ENCODE measurements at places on chromosomes 5 and 9. TPM values are rescaled to one million over a fixed set of nuclear protein-coding genes. Genes with fewer than 3 reads are reported as not detected.

- H3K4me1 ChIP-seq: no peaks in the 10 kb centered on the region
- no peak for DNase-seq
- no peaks in the 10 kb centered on the region for H3K27me3 ChIP-seq
- no peak overlapping the region for H3K27ac ChIP-seq
- no peak overlapping the region for H3K4me3 ChIP-seq
Observed at GRCh38 chr5:33465120-33465519, 24.4 kb downstream of the TARS1 start.

- no peaks in the 10 kb centered on the region for H3K27me3 ChIP-seq
- H3K4me3 ChIP-seq: no peak overlapping the region
- H3K4me1 ChIP-seq: no peaks in the 10 kb centered on the region
- peak overlapping the region; percentile 25 for H3K27ac ChIP-seq
- DNase-seq: no peak
- H3K36me3 ChIP-seq: no peaks in the 10 kb centered on the region
Observed at GRCh38 chr5:149153751-149154610, 12.7 kb downstream of the ABLIM3 start.

DNA sequence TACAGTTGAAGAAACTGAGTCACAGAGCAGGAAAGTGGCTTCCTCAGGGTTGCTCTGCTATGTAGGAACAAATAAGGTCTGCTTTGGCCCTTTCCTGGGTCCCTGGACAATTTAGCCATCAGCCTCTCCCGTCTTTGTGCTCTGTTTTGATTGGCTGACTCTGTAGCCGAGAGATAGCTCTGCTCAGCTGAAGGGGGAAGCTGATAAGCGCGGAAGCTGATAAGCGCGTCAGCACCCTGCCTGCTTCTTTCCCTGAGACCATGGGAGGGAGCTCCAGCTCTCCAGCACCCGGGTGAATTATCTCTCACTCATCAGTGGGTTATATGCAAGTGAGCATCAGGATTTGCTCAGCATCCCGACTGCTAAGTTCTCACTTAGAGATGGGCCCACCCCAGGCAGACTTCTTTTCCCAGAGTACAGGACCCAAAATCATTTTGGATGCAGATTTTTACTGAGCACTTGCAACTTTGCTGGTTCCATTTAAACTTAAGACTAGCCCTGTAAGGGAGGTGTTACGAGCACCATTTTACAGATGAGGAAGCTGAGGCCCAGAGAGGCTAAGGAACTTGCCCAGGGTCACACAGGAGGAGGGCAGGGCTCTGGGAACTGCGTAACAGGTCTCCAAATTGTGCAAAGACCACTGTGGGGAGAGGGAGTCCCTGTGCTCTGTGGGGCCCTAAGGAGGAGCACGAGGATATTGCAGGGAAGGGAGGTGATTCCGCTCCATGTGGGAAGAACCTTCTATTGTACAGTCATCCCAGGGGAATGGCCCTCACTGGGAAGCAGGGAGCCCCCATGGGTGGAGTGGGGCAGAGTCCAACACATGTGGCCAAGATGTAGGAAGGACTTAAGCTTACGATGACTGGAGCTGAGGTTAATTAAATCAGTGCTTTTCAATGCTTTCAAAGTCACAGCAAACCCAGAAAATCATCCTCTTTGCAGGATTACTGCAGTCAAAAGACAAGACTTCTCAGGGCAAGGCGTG is 83.7 kb upstream of the ORM1 start:
- H3K4me1 ChIP-seq: no peaks in the 10 kb centered on the region
- DNase-seq: no peak
- H3K4me3 ChIP-seq: no peak overlapping the region
- no peaks in the 10 kb centered on the region for H3K27me3 ChIP-seq
- no peaks in the 10 kb centered on the region for H3K36me3 ChIP-seq
- no peak overlapping the region for H3K27ac ChIP-seq

The STKLD1 gene
- total RNA-seq: not detected

The C5orf58 gene
- not detected for total RNA-seq
